ENCODE measurements at places on chromosomes 1 and 21.

DNA sequence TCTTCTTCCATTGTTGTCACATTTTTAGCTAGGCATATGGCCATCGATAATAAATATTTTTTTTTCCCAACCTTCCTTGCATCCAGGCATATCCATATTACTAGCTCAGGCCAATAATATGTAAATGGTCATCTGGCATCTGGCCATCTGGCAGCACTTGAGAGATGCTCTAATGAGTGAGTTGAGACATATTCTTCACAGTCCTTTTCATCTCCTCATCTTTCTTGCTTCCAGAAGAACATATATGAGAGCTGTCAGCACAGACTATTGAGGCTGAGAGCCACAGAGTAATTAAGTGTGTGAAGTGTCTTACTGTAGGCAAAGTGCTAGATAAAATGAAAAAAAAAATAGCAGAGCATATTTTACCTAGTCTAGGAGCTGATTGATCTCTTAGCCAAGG is 628.4 kb upstream of the TMPRSS15 start:
- DNase-seq = no peak

DNA sequence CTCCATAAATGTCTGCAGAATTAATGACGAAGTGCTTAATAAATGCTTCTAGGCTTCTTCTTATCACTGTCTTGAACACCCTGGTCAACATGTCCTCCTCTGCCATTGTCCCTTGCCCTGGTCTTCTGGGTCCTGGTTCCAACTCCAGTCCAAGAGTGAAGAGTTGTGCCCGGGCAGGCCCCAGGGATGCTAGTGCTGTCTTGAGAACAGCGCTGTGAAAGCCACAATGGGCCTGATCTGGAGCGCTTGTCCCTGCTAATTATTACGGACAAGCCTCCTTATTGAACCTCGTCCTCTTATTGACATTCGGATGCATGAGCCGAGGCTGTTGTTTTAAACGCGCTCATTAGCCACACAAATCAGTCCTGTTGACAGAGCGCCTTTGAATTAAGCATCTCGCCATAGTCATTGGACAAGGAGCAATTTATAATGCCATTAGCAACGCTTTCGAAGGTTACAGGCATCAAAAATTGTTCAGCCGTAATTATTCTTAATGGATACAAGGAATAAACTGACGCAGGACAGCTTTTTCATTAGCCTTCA is 211.6 kb upstream of the POU3F1 start:
- DNase-seq = no peak

GRCh38 chr1:29171089-29171488 is 10.6 kb downstream of the SRSF4 start:
- peak; percentile 16 for DNase-seq

DNA sequence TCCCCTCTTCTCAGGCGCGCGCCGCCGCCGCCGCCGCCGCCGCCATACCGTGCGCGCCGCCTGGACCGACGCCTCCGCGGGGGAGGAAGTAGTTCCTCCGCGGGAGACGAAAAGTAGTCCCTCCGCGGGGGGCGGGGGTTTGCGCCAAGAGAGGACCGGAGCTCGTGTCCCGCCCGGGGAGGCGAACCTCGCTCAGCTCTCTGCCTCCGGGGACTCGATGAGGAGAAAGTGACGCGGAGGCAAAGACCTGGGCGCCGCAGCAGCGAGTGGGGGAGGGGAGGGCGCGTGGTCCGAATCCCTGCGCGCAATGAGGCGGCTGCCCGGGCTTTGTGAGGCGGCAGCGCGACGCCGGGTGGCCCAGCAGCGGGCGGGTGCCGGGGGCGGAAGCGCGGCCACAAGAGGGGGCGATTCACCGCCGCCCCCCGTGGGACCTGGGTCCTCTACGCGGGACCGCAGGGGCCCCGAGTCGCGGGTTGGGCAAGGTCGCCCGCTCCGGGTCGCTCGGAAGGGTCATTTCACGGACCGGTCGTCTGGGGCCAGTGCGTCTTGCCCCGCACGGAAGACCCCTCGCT is at the start of gene BRWD1:
Gene BRWD1 (minus strand): TSS at position 62 of the 572 bp plus-strand sequence. CDS start 141 bp downstream, outside the sequence.
- peak; percentile 89 for DNase-seq

GRCh38 chr1:194908643-194909042 is 1699.6 kb downstream of the KCNT2 start:
- DNase-seq = no peak

- DNase-seq = no peak
These were observed 84.5 kb upstream of the RGS4 start for GRCh38 chr1:162984699-162985098.

DNA sequence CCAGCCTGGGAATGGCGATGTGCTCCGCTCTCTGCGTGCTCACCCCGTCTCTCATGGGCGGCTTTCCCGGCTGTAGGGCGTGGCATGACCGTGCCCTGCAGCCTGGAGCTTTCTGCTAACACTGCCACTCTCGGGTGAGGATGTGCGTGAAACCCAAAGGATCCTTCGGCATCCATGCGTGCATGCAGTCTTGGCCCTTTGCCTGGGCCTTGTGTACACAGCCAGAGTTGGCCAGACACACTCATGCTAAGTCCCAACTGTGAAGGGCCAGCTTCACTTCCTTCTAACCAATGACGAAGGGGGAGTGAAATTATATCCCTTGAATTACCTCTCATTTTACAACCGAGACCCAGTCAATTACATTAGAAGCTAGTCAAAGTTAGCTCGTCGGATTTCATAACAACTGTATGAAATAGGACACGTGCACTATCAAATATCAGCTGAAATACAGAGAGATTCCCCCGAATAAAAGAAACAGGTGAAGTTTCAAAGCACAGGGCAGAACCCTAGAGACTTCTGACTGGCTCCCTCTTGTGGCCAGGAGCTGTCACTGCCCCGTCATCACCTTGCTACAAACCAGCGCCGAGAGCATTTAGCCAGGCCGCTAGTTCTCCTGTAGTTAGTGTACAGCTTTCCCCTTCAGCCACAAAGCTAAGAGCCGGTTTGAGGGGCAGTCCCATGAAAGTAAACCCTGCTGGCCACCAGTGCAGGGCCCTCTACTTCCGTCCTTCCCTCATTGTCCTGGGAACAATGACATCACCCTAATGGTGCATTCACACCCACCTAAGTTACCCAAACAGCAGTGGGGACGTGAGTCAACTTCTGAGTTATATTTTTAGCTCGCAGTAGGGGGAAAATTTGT is 63.4 kb upstream of the COA6 start:
- peak; percentile 74 for DNase-seq

- DNase-seq = no peak
These were observed 758 bp upstream of the ATAD3B start for GRCh38 chr1:1470626-1471388.

DNA sequence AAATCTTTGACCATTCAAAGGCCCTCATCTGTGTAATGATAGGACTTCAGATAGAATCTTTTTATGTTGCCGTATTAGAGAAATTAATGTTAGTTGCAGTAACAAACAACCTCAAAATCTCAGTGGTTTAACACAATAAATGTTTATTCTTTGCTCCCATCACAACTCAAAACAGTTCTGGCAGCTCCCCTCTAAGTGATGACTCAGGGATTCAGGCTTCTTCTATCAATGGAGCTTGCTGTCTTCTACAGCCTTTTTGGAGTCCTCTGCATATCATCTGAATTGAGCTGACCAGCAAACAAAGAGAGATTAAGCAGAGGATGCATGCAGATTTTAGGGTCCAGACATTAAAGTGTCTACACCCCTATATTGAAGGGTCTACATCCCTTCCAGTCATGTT is 59.1 kb upstream of the RAB3GAP2 start:
- no peak for DNase-seq

DNA sequence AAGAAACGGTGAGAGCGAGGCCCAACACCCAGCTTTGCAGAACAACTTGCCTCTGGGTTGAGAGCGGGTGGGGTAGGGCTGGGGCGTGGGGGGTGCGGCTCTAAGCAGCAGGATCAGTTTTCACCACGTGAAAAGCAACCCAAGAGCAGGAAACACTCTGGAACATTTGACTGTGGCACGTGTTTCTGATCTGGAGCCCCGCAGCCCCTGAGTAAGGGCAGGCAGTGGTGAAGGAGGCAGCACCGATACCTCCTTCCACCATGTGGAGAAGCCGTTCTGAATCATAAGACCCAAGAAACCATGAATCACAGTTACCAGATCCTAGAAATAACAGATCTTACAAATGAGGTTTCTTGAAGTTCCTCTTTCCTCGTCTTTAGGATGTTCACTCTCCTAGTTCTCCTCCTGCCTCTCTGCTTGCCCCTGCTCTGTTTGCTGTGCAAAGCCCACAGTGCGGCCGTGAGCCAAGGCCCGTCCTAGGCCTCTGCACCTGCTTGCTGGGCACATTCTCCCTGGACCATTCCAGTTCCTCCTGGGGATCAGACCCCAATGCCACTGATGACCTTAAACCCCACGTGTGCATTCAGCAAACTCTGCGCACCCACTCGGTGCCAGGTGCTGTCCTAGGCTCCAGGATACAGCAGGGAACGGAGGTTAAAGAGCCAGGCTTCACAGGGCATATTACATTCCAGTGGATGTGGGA is 31.9 kb downstream of the SLC1A7 start:
- DNase-seq = peak; percentile 54

GRCh38 chr1:66416295-66416694 is 117.7 kb upstream of the SGIP1 start:
- DNase-seq = no peak

DNA sequence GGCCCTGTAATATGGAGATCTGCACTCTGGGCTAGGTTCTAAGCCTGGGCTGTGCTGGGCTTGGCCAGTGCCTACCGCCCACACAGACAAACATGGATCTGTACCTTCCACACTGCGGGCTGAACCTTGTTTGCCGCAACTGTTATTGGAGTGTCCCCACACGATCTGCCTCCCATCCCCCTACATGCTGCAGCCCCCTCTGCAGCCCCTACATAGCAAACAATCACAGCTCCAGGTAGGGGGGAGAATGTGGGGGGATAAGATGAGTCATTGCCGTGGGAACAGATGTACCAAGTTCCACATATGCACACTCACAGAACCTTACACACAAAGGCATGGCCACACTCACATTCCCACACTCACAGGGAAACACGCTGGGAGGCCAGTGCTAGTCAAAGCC is 2.1 kb upstream of the HCRTR1 start:
- DNase-seq = no peak

GRCh38 chr1:232538224-232538942 is 91.5 kb downstream of the SIPA1L2 start:
- DNase-seq = no peak

- no peak for DNase-seq
These were observed 250.6 kb downstream of the SPATA17 start for GRCh38 chr1:217881607-217882332.

GRCh38 chr1:158039380-158039779 is 45.9 kb downstream of the KIRREL1 start:
- DNase-seq = peak; percentile 61

- no peak for DNase-seq
These were observed 17.0 kb upstream of the PIGC start for GRCh38 chr1:172460887-172461315.

DNA sequence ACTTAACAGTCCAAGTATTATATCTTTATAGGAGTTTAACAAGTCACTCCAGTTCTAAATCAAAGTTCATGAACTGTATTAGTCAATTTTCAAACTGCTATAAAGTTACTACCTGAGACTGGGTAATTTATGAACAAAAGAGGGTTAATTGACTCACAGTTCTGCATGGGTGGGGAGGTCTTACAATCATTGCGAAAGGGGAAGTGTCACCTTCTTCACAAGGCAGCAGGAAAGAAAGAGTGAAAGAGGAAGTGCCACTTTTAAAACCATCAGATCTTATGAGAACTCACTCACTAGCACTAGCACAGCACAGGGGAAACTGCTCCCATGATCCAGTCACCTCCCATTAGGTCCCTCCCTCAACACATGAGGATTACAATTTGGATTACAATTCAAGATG is 70.0 kb downstream of the CLCA4 start:
- no peak for DNase-seq

- DNase-seq = no peak
These were observed 1.3 kb upstream of the CACNA1E start for GRCh38 chr1:181482001-181482430.

GRCh38 chr1:22105611-22106207 is 37.2 kb downstream of the WNT4 start:
- DNase-seq = peak; percentile 62

GRCh38 chr1:221527886-221528624 is 213.8 kb downstream of the DUSP10 start:
- no peak for DNase-seq

DNA sequence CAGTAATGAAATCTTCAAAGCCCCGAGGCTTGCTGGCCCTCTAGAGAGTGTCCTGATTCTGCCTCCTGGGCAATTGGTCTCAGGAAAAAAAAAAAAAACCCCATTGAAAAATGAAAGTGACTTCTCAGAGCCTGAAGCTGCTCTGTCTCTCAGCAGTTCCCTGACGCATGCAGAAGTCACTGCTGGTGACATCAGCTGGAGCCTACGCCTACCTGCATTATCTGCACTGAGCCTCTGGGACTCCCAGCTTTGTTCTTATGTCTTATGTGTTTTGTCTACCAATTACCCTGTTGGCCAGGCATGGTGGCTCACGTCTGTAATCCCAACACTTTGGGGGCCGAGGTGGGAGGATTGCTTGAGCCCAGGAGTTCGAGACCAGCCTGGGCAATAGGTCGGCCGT is 10.1 kb upstream of the SLC25A33 start:
- peak; percentile 47 for DNase-seq

GRCh38 chr1:89994231-89994804 is 592 bp upstream of the ZNF326 start:
- DNase-seq = no peak

DNA sequence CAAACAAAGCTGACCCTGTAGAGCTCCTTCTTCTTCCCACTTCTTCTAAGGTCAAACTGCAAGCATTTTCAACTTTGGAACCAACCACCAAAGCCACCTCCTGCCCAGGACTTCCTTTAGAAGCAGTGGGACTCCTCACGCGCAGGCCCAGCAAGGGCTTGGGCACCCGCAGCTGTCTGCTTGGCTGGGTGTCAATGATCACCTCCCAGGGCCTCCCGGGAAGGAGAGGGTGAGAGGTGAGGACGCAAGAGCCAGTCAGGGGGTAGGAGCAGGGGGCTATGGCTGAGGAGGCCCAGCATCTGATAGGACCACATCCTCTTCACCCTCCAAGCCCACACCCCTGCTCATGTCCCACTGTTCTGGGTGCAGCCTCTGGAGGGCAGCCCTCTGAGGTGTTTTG is 10.2 kb downstream of the KLHL21 start:
- DNase-seq = no peak

DNA sequence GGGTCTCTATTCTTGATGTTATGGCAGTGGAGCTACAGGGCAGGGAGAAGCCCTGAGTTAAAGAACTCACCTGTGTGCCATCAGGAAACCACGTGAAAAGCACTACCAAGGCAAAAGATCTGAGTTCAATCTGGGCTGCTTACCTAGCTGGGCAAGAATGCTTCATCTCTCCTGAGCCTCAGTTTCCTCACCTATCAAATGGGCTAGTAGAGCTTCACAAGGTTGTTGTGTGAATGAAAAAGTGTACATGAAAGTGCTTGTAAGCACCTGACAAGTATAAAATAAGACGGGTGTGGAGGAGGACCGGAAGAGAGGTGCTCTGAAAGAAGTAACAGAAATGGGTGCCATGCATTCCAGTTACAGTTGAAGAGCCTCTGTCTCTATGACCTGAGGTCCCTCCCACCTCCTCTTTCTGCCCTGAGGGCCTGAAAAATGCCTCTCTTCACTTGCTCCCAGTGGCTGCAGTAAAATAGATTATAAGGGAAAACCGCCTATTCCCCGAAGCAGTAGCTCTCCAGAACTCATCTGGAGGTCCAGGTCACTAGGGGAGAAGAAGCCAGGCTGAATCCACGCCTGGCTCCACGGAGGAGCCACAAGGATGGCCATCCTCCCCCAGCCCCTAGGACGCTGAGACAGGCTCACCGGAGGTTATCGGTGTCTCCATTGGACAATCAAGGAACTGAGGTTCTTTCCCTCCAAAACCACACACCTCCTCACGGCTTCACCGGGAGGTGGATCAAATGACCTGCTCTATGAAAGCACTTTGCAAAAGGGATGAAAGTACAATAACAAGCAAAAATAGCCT is 1.4 kb downstream of the GPR161 start:
- no peak for DNase-seq
